ENCODE measurements at places on chromosomes 1 and 21.

GRCh38 chr1:185419718-185420117 lies 102.7 kb upstream of the IVNS1ABP start:
- DNase-seq, result no peak

DNA sequence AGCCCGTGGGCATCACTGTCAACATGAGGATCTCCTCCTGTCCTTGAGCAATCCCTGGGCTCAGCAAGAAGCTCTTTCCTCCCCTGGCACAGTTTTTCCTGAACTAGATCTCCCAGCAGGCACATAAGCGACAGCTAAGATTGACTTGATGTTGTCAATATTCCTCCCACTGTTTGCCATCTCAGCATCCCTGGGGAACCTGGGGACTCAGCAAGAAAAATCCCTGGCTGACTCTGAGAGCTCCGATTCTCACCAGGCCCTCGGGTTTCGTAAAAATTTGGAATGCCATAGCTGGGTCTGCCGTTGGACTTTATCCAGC lies 687.2 kb downstream of the MATN1 start:
- no peak for DNase-seq

DNA sequence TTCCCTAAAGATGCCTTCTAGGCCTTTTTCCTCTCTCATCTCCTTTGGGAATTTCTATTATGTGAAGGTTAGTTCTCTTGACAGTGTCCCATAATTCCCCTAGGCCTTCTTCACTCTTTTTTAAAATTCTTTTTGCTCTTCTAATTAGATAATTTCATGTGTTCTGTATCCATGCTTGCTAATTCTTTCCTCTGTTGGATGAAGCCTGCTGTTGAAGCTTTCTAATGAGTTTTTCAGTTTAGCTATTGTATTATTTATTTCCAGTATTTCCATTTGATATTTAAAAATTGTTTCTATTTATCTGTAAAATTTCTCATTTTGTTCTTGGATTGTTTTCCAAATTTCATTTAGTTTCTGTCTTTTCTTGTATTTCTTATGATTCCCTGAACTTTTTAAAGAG lies 28.5 kb upstream of the FAM163A start:
- no peak for DNase-seq

- peak; percentile 48 for DNase-seq
Measured at GRCh38 chr1:232589812-232590743, 39.9 kb downstream of the SIPA1L2 start.

DNA sequence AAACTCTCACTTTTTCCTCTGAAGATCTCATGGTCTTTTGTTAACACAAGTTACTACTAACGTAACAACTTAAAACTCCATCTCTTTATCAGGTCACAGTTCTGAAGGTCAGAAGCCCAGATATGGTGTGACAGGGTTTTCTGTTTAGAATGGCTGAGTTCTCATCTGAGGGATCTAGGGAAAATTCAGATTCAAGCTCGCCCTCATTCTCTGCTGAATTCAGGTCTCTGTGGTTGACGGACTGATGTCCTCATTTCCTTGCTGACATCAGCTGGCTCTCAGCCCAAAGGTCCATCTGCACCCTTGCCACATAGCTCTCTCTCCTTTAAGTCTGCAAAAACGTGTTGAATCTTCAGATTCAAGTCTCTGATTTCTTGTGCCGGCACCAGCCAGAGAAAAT lies 6.1 kb upstream of the NTPCR start:
- DNase-seq, result no peak

GRCh38 chr21:33230545-33231324 lies 997 bp downstream of the IFNAR2 start:
- DNase-seq, result peak; percentile 45

DNA sequence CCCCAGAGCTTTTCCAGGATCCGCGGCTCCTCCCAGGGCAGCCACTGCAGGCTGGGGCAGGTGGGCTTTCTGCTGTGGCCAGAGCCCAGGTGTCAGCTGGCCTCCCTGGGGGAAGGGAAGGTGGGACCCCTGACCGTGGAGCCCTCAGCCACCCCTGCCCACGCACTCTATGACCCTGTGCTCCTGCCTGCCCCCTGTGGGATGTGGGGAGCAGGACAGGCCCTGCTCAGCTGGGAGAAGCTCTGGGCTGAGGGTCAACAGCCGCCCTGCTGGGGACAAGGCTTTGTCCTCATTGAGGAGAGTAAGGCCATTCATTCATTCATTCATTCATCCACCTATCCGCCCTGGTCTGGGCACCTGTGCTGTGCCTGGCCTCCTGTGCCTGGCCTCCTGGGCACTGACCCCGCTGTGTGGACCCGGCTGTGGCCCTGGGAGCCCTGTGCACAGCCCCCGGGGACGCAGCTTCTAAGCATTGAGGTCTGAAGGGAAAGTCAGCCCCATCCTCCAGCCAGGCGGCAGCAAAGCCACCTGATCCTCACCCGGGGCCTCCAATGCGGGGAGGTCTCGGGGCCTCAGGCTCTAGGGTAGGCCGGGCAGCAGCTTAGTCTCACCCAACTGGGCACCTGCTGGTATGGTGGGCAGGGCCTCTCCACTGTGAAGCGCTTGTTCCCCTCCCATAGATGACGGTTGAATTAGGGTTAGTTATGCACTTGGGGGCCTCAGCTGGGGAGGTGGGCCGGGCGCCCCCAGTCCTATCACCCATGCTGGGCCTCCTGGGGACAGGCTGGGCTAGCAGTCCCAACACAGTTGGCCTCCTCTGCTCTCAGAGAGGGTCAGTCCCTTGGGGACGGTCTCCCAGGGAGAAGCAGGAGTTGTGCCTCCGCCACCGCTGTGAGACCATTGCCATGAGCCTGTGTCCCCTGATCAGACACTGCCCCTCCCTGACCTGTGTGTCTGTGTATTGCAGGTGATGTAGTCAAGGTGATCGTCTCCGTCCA lies 6.0 kb downstream of the TNFRSF14 start:
- DNase-seq, result no peak

GRCh38 chr1:107963008-107963407 lies 2.0 kb downstream of the VAV3 start:
- DNase-seq, result no peak

- DNase-seq, result peak; percentile 36
Measured at GRCh38 chr1:46749921-46750404, 31.0 kb upstream of the EFCAB14 start.

DNA sequence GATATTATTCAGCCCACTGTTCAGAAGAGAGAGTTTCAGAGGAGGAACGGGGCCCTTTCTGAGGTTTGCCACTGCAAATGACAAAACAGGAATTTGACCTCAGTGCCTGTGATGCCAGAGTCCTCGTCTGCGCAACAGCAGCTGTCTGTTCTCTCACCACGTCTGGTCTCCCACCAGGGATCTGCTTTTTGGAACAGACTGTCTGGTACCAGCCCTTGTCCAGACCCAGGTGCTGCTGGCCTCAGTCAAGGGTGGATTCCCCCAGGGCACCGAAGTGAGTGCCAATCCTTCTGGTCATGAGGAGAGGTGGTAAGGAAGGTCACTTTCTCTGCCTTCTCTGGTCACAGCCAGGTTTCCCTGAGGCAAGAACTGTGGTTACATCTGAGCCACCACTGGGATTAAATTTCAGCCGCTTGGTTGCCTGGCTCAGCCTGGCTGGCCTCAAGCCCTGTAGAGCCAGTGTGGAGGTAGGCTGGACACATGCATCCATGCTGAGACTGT lies 2.3 kb upstream of the BCAN start:
- no peak for DNase-seq

GRCh38 chr1:152049291-152050083 lies 12.7 kb upstream of the S100A11 start:
- peak; percentile 84 for DNase-seq

DNA sequence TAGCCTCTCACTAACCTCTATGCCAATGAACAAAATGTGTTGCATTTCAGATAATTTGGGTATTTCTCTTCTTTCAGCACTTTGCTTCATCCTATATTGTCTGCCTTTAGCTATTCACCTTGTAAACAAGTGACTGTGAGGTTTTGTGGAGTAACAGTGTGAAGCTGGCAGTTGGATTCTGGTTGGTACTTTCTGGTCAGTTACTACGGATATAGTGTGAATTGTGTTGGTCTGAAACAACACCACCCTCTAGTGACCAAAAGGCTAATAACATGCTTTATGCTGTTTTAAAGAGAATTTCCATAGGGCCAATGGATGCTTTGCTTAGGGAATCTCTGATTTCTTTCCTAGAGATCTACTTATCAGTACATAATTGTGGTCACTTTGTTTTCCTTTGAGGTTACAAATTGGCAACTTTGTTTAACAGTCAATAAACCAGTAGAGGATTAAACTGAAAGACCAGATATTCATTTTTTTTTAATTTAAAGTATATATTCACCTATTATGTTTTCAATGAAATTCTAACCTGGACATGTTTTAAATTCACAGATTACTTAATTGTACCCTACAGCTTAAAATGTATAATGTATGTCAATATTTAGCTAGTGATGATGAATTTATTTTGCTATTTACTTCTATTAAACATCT lies 2.5 kb upstream of the PTGER3 start:
- peak; percentile 75 for DNase-seq

DNA sequence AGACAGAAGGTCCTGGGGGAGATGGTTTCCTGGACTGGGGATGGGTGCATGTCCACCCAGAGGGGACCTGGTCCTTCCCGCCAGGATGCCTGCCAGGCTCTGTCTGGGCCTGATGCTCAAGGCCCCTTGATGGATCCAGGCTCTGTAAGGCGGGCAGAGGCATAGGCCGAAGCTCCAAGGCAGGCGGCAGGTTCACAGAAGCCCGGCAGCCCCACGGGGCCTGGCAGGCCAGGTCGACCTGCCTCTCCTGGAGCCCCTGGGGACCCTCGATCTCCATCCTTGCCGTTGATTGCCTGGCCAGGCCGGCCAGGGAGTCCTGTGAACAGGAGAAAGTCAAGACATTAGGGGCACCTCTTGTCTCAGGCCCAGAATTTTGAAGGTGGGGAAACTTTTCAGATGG lies 16.0 kb downstream of the COL9A2 start:
- no peak for DNase-seq

DNA sequence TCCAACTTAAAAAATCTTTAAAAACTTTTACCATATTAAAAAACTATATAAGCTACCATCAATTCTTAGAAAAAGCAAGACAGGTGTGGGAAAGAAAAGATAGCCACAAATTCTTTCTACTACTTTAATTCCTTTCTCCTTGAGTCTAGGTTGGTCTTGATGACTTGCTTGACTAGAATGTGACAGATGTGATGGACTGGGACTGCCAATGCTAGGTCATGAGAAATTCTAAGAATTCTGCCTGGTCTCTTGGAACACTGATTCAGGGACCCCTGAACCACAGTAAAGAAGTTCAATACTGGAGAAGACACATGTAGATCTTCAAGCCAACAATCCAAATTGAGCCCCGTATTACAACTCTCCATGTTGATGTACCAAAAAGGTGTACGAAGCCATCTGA lies 326.6 kb upstream of the B3GALT2 start:
- no peak for DNase-seq

DNA sequence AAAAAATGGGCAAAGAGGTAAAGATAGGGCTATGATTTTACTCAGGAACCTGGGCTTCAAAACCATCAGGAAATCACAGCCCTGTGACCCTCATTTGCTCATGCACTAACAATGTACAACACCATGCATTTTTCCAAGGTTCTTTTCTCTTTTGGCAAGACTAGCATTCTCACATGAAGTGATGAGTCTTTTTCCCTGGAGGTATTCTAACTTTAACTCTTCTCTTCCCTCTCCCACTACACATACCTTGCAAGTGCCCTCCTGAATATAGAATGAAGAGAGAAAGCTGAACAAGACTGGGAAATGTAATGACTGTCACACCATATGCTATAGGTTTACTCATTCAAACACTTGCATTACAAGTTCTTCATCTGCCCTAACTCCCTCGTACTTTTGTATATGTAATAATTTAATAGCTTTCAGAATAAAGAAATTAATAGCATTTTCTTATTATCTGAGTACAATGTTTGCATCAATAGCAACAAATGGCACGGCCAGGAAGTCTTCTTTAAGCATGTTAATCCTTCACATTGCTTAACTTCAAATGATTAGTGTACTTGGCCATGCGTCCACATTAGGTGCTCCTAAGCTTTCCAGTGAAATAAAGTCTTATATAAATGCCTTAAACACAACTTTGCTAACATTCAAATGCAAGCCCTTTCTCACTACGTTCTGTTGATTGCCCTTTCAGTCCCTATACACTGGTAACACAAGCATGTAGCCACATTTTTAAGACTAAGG lies 1.8 kb downstream of the NIBAN1 start:
- DNase-seq, result peak; percentile 45

DNA sequence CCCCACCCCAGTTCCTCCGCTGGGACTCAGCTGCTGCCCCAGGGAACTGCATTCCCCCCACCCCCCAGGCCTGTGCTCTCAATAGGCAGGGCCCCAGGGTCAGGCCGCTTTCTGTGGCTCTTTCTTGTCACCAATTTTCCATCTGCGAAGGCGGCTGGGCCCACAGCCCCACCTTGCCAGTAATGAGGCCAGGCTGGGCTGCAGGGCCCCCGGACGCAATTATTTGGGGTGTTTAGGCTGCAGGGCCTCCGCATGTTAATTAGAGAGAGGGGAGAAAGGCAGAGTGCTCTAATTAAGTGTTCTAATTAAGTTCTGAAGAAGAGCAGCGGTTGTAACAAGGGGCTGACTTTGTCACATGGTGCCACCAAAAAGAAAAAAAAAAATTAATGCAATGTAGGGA lies 71.8 kb downstream of the EPHB2 start:
- no peak for DNase-seq

GRCh38 chr1:151968791-151969399 lies 24.8 kb downstream of the S100A10 start:
- peak; percentile 16 for DNase-seq

GRCh38 chr1:246372559-246372958 lies 134.5 kb downstream of the SMYD3 start:
- peak; percentile 84 for DNase-seq

GRCh38 chr1:7659514-7659913 lies 111.6 kb upstream of the VAMP3 start:
- no peak for DNase-seq

DNA sequence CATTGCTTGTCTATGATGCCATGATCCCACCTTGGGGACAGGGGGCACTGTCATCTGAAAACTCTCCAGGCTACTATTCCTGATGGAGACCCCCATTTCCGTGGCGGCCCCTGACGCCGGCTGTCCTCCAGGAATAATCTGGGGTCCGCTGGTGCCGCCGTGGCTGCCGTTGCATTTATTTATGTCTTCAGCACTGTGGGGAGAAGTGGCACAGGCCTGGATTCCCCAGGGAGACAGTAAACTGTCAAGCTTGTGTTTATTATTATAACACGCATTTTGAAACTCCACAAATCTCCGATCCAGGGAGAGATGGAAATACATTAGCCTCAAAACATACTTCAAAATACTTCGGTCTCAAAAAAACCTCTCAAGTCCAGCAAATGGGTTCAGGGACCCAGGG lies 126.9 kb upstream of the C1orf174 start:
- DNase-seq, result no peak

- no peak for DNase-seq
Measured at GRCh38 chr1:67811781-67812180, 21.5 kb downstream of the GNG12 start.

- peak; percentile 13 for DNase-seq
Measured at GRCh38 chr1:33819913-33820311, 44.0 kb upstream of the HMGB4 start.

Measured in fibroblast of villous mesenchyme (primary cell).